ENCODE measurements at places on chromosomes 5 and 9.

DNA sequence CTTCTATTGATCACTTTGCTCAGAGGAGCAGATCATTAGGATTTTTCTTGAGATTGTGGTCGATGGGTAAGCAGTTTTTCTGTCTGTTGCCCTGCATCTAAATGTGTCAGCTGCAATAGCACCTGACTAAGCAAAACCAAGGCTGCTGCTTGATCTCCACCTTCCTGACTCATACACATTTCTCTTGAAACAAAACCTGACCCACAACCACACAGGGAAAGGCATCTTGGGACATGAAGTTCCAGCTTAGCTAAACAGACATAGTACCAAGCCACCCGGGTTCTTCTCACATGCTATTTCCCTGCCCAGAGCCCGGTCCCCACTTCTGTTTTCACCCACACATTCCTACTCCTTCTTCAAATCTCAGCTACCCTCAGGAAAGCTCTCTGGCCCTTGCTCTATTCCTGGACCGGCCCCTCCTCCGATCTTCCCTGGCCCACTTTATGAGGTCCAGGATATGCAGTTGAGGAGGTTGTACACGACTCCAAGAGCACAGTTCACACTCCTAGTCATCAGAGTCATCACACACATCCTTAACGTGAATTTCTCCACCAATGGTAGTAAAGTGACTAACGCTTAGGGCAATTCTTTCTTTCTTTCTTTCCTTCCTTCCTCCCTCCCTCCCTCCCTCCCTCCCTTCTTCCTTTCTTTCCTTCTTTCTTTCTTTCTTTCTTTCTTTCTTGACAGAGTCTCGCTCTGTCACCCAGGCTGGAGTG is 16.0 kb upstream of the ZBTB43 start:
- no peak for DNase-seq

DNA sequence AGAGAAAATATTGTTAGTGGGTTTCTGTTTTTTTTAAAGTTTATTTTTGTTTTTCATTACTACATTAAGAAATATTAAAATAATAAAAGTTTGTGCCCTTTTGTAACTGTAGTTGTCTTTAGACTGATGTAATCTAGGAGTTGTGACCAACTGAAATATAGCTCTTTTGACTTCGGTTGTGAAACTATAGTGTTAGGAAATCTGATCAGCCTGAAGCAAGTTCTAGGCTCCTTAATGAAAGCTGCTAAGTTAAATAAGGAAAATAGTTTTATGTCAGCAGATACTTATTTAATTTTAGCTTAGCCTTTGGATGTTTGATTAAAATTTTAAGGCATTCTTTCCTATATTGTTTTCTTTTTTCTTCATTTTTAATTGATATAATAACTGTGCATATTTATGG is 14.2 kb downstream of the AP3S1 start:
- no peak for DNase-seq

DNA sequence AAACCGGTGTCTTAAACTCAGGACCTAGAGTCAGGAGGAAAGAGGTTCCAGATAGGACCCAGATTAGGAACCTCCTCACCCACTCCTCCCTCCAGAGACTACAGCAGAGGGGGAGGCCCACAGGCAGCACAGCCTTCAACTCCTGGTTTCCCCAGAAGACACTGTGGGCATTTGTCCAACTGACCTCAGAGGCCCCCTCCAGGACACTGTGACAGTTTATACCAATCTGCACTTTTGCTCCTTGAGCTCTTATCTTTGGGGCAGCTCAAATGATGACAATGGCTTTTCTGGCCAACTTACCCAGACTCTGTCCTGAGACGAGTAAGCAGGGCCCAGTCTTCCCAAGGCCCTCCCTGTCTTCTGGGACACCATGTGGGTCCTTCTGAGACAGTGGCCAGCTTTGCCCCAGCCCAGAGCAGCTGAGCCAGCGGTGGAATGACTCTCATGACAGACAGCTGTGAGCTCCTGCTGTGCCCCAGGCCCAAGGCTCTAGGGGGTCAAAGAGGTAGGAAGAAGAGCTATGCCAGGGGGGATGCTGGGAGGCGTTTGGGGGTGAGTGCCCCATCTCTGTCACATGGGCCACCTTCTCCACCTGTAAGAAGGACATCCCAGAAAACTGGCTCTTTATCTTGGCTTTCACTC is 14.3 kb downstream of the OR2V2 start:
- DNase-seq = no peak

DNA sequence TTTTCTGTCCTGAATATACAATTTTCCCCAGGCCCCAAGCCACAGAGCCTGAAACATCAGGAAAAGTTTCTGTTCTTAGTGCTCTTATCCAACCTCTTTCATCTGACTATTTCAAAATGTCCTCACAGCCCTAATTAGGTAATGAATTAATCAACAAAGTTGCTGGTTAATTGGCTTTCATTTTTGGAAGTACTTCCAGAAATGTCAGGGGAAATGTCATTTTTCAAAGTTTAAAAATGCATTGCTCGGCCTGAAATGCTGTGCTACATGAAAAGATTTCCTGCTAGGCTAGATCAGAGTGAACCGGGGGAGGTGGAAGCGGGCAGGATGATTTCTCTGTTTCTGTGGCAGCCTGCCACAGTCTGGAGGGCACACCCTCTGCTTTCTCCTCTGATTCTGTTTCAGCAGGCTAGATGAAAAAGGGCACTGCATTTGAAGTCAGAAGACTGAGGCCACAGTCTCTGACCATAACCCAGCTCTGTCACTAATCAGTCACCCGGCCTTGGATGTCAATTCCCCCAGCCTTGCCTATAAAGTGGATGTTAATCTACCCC is 55.9 kb upstream of the BARX1 start:
- no peak for DNase-seq

DNA sequence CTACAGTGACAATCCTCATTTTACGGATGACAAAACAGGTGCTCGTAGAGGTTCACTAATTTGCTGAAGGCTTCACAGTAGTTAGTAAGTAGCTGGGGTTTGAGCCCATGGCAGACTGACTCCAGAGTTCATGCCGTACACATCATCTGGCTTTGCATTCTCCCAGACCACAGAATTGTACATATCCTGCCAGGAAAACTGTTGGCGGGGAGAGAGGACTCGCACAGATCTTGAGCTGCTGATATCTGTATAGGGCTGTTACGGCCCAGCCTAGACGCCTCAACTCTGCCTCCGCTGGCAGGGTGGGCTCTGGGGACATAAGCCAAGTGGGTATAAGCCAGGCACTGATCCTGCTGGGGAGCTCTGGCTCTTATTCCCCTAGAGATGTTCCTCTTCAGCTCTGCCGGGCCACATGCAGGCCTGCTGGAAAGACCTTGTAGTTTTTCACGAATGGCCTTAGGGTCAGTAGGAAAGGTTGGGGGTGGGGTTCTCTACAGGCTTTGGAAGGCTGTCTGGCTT is 16.3 kb downstream of the LARP1 start:
- DNase-seq = no peak

DNA sequence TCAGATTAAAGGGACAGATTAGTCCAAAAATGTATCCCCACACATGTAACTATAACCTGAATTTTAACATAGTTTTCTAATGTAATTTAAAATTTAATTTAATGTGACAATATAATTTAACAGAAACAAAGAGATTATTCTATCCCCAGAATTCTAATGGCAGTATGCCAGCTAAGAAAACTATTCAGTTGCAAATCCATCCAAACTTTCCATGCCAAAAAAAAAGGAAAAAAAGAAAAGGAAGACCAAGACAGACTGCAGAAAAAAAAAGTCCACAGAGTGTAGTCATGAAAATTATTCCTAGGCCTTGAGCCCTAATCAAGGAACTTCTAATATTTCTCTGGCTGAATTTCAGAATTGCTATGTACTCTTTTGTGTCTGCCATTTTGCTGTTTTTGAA is 217.6 kb downstream of the CDH18 start:
- DNase-seq = no peak

DNA sequence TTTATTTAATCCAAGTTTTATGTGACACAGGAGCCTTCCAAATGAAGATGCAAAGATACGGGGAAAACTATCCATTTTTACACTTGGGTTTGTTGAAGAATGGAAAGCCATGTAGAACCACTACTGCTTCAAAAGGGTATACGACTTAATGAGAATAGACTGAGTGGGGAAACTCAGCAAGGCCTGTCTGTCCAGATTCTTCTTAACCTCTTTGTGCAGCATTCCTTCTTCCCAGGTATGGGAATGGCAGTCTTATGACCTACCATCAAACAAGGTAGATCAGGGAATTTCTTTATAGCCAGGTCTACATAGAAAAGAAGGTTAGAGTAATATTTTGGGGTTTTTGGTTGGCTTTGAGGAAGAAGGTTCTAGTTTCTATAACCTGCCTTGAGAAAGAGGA is 23.4 kb downstream of the APTX start:
- DNase-seq = no peak

- no peak for DNase-seq
Observed at GRCh38 chr5:135392256-135392655, 6.8 kb downstream of the MACROH2A1 start.

DNA sequence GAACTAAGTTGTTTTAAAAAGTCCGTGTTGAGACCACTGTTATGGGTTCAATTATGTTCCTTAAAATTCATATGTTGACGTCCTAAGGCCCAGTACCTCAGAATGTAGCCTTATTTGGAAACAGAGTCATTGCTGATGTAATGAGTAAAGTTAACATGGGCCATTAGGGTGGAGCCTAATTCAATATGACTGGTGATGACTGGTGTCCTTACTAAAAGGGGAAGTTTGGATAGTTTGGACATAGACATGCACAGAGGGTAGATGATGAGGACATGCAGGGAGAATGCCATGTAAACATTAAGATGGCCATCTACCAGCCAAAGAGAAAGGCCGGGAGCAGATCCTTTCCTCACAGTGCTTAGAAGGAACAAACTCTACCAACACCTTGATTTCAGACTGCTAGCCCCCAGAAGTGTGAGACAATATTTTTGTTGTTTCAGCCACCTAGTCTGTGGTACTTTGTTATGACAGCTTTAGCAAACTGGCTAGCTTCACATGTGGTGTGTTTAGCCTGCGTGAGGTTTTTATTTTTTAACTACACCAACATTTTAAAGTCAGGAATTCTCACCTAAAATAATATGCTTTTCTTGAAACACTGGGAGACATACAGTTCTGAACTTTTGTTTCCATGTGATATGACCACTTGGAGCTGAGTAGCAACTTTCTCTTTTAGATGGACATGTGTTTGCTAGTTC is 135.3 kb downstream of the YIPF5 start:
- no peak for DNase-seq

DNA sequence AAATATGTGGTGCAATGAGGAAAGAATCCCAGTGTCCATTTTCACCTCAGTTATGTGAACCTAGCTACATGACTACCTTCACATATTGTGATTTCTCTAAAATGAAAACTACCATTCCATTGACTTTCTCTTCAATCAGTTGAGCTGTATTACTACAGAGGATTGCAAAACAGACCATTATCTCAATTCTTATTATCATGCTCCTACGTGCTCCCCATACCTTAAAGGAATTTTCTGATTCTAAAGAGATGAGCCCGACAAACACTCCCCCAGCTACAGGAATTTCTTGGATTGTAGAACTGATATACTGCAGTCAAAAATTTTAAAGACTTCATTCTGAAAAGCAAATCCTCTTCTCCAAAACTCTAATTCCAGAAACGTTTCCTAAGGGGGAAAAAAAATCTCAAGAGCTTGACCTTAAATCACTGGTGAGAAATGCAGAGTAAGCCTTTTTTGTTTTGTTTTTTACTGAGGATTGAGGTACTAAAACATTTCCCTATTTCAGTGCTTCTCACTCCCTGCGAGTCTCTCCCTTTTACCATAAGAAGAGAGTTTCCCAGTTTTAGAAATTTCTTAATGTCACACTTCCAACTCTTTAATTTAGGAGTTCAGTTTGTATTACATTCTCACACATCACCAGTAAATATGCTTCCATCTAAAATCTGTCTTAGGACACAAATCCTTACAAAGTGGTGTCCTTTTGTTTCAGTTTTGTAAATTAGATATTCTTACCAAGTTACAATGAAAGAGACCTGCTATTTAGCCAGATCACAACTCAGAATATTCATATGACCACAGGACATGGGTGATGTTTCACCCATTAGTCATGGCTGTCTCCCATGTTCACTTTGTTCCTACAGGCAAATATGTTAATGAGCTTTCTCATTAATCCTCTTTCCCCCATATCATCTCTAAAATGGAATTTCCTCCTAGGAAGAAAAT is 203.8 kb downstream of the TSSK1B start:
- DNase-seq = no peak

GRCh38 chr5:78003450-78003849 is 227.3 kb upstream of the TBCA start:
- DNase-seq = no peak

- no peak for DNase-seq
Observed at GRCh38 chr5:179438011-179438441, 92.8 kb upstream of the ADAMTS2 start.

GRCh38 chr5:14212838-14213237 is 69.7 kb downstream of the TRIO start:
- no peak for DNase-seq

GRCh38 chr9:117963493-117964090 is 259.4 kb downstream of the TLR4 start:
- DNase-seq = no peak

GRCh38 chr9:87606841-87607521 is 109.3 kb downstream of the DAPK1 start:
- DNase-seq = no peak

DNA sequence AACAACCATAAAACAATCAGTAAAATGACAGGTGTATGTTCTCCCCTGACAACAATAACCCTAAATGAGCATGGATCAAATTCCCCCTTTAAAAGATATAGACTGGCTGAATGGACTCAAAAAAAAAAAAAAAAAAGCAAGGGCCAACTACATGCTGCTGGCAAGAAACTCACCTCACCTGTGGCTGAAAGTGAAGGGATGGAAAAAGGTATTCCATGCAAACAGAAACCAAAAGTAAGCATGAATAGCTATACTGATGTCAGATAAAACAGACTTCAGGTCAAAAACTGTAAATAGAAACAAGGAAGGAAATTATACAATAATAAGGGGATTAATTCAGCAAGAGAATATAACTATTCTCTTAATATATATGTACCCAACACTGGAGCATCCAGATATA is 54.2 kb upstream of the SSBP2 start:
- DNase-seq = no peak

DNA sequence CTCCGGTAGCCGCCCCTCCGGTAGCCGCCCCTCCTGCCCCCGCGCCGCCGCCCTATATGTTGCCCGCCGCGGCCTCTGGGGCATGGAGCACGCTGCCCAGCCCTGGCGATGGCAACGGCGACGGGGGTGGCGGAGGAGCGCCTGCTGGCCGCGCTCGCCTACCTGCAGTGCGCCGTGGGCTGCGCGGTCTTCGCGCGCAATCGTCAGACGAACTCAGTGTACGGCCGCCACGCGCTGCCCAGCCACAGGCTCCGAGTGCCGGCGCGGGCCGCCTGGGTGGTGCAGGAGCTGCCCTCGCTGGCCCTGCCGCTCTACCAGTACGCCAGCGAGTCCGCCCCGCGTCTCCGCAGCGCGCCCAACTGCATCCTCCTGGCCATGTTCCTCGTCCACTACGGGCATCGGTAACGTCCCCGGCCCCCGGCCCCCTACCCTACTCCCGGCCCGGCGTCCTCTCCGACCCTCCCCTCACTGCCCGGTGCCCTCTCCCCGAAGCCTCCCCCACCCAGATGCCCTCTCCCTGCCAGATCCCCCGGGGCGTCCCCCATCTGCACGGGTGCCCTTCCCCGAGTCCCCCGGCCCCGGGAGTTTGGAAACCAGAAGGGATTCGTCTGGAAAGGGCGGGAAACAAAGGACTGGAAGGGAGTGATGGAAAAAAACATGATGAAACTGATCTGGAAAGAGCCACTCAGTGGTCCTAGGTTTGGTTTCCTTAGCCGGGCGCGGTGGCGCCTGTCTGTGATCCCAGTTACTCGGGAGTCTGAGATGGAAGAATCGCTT is 417 bp downstream of the SRD5A1 start:
- no peak for DNase-seq
